Renal pelvis (tissue), 12 donors: ENCODE measurements at places on chromosomes 4 and X. TPM values are rescaled to one million over a fixed set of nuclear protein-coding genes. Genes with fewer than 3 reads are reported as not detected.

Gene UGT8
- 47.6 TPM for polyA plus RNA-seq

Gene AASDH
- polyA plus RNA-seq = 23.6 TPM

Gene PDLIM3
- 4.7 TPM for polyA plus RNA-seq

Gene SOD3
- polyA plus RNA-seq = 16.1 TPM

Gene ERCC6L
- polyA plus RNA-seq = 4.3 TPM

Gene FABP2
- polyA plus RNA-seq = 0.03 TPM

Gene ANXA10
- polyA plus RNA-seq = 0.53 TPM

DNA sequence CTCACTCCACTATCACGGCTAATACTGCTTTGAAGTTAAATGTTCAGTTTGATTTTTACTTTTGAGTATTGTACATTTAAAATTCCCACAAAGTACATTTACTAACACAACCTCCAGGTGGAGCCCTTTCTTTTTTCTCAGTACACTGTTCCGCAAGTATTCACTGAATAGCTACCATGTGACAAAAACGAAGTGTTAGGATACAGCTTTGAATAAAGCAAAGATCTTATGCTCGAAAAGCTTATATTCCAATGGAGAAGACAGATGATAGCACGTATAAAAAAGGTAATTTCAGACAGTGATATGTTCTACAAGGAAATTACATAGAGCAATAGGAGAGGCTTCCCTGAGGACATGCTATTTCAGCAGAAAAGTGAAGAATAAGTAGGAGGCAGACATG, 60.7 kb upstream of the ABCG2 start:
- peak; percentile 52 for DNase-seq

DNA sequence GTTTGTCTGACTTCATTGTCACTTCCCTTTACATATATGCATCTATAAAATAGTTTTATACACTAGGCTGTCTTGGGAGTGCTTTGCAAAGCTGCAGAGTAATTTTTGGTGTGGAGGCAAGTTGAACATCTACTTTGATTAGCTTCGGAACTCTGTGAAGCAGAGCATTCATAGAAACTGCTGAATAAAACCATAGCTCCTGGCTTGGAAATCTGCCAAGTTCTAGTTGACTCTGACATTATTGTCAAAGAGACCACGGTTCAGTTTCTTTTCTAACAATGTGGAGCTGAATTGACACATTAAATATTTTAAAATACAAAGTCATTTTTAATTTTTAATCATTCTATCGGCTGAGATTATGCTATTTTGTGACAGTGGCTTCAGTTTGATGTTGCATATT, 335.0 kb downstream of the BMPR1B start:
- no peak for DNase-seq

DNA sequence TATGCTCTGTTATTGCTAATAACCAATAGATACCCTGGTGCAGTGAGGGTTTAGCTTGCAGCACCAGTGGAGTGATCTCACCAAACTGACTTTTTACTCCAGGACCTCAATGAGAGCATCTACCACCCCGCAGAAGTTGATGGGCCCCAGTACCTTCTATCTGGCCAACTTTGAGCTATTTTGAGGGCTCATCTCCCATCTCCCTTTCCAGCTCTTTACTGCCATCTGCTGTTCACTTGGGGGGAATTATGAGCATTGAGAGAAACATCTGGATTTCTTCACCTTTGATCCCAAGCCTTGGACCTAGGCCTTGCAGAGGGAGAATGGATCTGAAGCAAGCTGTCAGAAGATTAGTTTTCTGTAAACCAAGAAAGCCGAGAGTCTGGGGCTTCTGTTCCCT, 143.6 kb downstream of the TMEM164 start:
- peak; percentile 55 for DNase-seq

- no peak for DNase-seq
These were observed 432.2 kb downstream of the SMARCA1 start for GRCh38 chrX:129091097-129091496.

DNA sequence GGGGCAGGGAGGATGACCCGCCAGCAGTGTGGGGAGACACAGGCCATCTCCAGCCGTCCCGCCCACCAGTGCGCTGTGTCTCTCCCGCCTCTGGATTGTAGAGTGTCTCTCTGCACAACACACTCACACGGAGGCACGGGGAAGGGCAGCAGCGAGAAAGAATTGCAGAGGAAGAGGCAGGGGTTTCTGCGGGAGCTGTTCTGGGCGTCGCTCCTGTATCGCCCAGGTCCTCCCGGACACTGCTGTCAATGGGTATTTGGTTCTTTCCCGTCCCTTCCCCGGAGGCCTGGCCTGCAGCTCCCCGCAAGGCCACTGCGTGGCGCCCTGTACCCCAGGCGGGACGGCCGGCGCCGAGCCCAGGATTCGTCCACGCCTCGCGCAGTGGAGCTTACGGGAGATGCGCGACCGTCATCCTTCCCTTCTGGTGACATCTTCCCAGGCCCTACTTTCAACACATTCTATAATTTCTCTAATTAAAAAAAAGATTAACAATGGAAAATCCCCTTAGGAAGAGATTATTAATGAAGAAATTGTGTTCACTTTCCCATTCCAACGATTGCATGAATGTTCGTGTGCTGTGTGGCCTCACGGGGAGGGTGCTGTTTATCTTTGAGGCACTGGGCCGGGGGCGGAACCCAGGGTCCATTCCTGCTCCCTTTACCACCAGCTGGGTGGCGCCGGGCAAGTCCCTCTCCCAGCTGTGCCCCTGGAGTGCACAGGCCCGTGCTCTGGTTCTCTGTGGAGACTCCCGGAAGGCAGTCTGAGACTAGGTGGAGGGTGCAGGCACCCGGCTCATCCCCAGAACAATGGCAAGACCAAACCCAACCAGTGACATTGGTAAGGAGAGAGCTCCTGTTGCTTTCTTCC, 95.7 kb downstream of the CPZ start:
- peak; percentile 21 for DNase-seq

- no peak for DNase-seq
These were observed 25.4 kb upstream of the PPP2R2C start for GRCh38 chr4:6497796-6498195.

DNA sequence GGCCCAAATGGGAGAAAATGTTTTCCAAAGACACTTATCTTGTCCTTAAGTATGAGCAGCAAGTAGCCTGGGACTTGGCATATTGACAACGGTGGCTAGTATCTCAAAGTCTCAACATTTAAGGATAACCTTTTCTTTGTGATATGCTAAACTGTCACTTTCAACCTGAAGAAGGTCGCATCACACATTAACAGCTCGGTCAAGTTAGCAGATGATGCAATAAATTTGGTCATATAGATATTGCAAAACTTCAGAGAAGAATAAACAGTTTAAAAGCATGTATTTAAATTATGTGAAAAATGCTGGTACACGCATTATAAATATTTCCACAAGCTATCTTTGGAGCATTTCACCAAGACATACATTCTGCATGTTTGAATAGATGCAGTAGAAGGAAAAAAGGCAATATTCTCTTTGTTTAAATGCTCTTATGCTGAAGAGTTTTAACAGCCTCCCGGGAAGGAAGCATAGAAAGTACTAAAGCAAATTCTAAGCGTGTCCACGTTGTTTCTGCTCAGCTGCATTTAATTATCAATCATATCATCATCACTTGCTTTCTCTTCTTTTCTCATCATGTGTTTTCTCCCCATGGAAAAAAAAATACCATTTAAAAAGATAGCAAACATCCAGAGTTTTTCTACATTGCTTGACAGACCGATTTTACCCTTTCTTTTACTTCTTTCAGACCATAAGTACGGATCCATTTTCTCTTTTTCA, 24.2 kb downstream of the ARHGAP6 start:
- DNase-seq = no peak

GRCh38 chrX:3550871-3551270, 162.6 kb downstream of the PRKX start:
- DNase-seq = no peak

GRCh38 chr4:110963662-110964280, 340.9 kb upstream of the PITX2 start:
- DNase-seq = peak; percentile 16

- DNase-seq = no peak
These were observed 17.1 kb downstream of the USP46 start for GRCh38 chr4:52641854-52642563.

DNA sequence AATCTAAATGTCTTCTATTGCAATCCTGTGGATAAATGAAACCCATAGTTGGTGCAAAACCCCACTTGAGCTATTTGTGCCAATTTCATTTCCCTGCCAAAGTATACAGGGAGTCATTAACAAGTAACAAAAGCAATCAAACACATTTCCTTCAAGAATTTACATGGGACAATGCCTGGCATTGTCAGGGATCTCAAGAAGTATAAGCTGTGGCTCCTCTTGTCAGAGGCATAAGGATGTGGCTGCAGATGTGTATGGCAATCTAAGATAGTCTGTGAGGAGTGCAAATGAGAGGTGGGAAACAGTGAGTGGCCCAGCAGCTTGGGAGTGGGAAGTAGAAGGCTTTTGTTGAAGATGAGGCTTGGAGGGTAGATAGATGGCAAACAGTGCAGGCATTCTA, 58.0 kb upstream of the SCML1 start:
- no peak for DNase-seq

- no peak for DNase-seq
These were observed 21.9 kb downstream of the TBCK start for GRCh38 chr4:106294062-106294461.

DNA sequence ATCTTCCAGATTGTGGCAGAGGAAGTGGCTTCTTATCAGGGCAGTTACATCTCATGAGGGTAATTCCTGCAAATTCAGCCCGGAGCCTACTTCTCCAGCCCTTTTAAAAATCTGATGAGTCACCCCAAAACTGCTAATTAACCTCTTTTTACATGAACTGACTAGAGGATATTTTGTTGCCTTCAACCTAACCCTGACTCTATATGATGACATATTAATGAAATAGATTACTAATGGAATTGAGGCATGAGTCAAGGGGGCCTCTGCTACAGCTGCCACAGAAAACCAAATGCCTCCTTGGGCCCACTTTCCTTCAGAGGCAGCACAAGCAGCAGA, 72.5 kb downstream of the QRFPR start:
- DNase-seq = no peak

DNA sequence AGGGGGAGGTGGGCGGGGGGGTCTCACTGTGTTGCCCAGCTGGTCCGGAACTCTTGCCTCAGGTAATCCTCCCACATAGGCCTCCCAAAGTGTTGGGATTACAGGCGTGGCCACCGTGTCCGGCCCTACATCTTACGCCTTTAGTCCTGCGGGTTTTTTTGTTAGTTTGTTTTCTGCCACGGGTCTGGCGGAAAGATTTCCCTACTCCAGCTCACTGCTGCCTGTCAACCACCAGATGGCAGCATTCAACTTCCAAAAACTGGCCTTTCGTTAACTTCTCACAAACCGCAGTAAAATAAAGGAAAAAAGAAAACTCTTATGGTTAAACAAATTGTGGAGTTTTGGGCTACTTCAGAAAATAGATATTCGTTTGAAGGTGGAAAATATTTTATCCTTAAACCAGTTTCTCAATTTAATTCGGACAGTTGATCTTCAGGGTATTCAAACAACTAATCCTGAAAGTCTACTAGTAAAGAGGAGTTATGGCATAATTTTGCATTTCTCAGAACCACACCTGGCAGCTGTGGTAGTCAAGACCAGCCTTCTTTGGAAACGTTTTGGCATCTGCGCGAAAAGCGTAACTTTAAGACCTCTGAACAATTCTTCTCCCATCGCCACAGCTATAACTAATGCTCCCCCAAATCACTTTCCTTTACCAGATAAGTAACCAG, 41.1 kb downstream of the LUZP4 start:
- peak; percentile 75 for DNase-seq

GRCh38 chr4:89039730-89040338, 17.2 kb downstream of the FAM13A start:
- DNase-seq = no peak

GRCh38 chr4:71864380-71864779, 80.5 kb upstream of the GC start:
- DNase-seq = no peak

DNA sequence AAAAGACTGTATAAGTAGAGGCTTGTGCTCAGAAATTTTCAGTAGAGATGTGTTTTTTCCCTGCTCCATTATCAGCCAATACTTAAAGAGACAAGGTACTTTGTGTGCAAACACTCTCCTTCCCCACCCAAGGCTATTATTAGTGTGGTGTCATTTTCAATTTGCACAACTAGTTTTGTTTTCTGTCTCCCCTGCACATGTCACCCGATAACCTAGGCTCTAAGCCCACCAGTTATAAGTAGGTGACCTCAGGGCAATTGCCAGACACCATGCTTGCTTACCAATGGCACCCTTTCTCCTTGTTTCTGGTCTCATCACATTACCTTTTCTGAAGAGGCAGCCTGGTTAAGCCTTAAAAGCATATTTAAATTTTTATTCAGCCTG, 8.0 kb upstream of the GUCY1A1 start:
- no peak for DNase-seq

DNA sequence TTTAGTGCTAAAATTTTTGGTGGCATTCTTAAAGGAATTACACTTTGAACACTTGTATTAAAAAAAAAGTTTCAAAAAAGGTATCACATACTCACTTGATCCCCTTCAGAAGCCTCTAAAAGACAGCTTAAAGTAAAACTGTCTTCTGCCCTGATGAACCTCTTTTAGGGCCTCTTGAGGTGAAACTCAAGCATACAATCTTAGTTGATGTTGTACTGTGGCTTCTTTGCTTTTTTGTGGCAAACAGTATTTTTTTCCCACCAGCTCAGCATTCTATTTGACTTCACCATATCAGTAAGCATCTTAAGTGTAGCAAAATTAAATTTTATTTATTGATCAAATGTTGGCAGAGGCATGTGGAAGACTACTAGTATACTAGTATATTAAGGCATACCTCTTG, 13.7 kb downstream of the SEC24B start:
- no peak for DNase-seq

DNA sequence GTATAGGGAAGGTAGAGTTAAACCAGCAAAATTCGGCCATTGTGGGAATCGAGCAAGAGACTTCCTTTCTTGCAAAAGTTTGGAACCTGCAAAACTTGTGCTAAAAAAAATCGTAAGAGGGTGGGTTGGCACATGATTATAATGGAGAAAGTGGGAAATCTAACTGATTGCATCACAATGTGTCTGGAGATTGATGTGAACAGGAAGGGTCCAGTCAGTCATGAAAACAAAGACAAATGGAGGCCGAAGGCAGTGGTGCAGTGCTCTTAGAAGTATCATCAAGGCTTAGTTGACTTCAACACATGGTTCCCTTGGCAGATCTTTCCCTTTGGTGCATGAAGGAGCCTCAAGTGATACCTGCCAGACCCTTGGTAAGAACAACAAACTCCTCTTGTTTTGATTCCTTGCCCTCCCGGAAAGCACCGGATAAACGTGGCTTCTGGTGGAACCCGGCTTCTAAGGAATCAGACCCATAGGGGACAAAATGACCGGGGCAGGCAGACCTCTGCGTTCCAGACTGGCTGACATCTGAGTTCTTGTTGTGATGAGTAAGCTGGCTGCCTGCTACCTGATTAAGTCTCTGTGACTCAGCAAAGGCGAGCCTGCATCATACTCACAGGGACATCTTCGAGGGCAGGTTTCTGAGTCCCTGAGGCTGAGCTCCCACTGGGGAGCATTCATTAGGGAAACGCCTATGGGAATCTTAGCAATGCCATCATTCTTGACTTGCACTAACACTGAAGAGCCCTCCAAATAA, 87.7 kb upstream of the MAP3K15 start:
- DNase-seq = no peak

- DNase-seq = no peak
These were observed 117.3 kb downstream of the ENPP6 start for GRCh38 chr4:184100297-184100885.

GRCh38 chrX:96474741-96475125, 209.9 kb upstream of the DIAPH2 start:
- no peak for DNase-seq
